ENCODE measurements at places on chromosomes 16 and 17.

DNA sequence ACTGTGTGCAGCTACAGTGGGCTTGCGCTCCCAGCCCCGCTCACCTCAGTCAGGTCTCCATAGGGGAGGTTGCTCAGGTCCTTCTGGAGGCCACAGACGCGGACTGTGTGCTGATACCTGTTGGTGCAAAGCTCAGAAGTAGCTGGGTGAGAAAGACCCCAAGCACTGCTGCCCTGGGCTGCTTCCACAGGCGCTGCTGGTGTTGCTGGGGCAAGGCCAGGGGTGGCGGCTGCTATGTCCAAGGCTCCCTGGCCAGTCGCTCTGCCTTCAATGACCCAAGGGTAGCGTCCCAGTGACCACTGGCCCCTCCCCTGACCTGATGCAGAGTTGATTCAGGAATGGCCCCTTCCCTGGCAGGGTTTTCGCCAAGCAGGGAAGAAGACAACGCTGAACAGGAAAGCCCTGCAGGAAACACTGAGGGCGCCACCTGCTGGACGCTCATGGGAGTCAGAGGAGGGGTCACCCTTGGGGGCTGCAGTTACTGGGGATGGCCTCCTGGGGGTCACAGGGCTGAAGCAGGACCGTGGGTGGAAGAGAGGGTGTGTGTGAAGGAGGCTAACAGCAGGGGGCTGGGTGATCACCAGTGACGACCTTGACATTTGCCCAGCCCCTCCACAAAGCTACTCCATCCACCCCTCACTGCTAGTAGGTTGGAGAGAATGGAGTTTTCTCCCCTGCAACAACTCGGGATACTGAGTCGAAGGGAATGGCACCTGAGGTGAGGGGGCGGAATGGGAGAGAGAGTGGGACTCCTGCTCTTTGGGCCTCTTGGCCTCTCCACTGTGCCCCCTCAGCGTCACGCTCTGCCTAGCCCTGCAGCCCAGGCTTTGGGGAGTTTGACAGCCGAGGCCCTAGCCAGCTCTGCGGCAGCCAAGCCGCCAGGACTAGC, 38.3 kb downstream of the ABCC12 start:
- peak; percentile 68 for DNase-seq

DNA sequence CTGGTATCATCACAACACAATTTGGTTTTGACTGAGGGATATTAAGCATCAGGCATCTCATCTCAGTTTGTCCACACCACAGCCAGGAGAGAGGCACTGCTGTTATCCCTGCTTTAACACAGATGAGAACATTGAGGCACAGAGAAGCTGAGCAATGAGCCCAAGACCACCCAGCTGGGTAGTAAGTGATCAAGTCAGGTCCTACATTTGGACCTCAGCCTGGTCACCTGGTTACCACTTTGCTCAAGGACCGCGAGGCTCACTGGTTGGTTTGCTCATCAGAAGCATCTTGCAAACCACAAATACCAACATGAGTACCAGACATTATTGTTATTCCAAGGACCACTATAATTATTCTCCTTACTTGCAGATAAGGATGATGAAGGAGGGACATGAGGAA, 245.5 kb downstream of the CBLN1 start:
- DNase-seq: no peak

DNA sequence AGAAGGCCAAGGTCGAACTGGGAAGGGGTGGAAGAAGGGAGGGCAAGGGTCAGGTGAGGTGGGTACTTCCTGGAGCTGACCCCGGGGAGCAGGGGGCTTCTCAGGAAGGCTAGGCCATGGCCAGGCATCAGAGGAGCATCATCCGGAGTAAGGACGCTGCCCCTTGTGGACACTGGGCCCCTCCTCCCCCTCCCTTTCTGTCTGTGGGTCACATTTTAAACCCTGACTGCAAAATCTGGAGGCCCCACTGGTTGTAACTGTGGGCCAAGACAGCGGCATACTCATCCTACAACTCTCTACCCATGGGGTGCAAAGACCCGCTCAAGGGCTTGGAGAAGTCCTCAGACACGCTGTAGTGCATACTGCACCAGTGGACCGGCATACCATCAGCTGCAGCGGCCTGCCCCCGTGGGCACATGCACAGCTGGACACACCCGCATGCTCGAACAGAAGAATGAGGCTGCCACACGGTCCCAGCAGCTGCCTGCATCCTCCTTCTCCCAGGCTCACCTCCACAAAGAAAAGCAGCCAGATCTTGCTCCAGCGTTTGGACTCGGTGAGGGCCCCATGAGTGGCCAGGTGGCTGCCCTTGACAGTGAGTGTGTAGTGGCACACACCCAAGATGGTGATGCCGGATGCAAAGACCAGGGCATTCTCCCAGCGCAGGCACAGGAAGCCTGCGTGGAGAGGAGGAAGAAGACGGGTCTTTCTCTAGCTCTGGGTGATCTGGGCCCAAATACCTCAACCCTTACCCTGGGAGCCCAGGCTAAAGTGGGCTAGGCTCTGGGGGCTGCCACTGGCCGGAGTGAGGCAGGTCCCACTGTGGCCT, 1.2 kb downstream of the FADS6 start:
- no peak for DNase-seq

GRCh38 chr17:31452101-31452500, 60.6 kb downstream of the RAB11FIP4 start:
- no peak for DNase-seq

GRCh38 chr17:67386965-67387551, 10.0 kb downstream of the PITPNC1 start:
- DNase-seq: no peak

GRCh38 chr16:48137822-48138221, 18.0 kb downstream of the ABCC12 start:
- DNase-seq: no peak

DNA sequence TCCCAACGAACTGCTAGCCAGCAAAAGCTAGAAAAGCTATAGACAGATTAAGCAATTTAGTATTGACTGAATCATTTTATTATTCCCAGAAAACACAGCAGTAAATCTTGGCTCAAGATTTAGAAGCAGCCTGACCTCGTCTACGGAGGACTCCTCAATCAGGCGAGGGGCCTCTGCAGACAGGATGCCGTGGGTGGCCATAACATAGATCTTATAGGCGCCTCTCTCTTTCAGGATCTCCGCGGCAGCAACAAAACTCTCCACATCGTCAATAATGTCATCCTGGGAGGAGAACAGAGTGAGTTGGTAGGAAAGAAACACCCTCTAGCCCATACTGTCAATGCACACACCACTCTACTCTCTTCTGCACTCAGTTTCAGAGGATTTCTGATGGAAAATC, 4.7 kb upstream of the QRICH2 start:
- no peak for DNase-seq

GRCh38 chr16:10888320-10888937, 11.4 kb downstream of the CIITA start:
- DNase-seq: no peak

DNA sequence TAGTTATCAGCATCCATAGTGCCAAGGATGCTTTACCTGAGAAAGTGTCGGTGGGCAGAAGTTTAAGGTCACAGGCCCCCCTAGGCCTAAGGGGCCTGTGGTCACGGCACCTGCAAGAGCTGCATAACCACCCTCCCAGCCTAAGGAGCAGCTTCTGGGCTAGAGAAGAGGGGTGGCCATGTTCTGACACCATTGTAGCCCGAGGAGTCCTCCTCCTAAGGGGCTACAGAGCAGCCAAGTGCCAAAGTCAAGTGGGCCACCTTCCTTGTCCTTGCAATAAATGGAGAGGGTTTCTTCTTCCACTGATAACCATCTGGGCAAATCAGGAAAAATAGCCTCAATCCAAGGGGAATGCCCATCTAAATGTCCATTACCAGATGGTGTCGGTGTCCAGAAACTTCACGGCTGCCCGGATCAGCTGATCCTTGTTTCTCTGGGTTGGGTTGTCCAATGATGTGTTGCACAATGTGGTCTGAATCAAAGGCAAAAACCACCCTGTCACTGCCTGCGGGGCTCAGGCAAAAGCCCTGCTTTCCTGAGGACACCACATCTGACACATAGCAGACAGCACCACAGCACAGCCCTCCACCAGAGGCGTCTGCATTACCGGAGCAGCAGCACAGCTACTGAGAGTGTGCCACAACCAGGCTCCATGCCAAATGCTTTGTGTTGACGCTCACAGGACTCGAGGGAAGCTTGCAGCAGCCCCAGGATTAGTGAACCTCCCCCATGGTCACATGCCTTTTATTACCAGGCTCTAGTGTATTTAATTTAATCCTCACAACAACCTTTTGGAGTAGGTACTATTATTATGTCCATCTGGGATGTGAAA, 12.8 kb downstream of the ATPAF2 start:
- no peak for DNase-seq

DNA sequence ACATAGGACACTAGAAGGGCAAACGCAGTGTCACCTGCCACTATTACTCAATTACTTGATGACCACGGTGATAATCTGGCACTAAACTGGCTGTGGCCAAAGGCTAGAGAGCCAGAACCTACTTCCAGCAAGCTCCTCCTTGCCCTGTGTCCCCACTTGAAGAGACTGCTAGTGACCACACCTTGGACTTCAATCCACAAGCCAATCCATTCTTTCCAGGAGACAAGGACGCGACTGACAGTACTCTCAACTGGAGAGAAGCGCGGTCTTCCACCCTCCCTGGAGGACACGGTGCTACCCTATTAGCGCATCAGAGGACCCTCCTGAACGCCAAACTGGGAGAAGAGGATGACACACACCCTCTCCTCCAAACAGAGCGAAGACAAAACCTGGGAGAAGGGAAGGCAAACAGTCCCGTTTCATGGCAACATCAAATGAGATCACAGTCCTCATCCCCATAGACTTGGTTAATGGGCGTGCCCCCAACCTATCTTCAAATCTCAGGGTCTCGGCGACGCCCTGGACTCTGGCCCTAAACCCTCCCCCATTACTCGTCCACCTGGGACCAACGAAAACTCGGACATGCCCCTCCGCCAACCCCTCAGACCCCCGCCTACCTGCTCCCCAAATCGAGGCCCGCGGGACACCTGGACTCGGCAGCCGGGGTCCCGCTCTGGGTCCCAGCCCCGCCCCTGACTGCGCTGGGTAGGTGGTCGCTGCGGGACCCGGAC, 508 bp downstream of the FLCN start:
- no peak for DNase-seq

GRCh38 chr16:69561901-69562300, 3.9 kb upstream of the NFAT5 start:
- DNase-seq: no peak

- DNase-seq: no peak
Observed at GRCh38 chr17:63423251-63423950, 22.7 kb downstream of the CYB561 start.

DNA sequence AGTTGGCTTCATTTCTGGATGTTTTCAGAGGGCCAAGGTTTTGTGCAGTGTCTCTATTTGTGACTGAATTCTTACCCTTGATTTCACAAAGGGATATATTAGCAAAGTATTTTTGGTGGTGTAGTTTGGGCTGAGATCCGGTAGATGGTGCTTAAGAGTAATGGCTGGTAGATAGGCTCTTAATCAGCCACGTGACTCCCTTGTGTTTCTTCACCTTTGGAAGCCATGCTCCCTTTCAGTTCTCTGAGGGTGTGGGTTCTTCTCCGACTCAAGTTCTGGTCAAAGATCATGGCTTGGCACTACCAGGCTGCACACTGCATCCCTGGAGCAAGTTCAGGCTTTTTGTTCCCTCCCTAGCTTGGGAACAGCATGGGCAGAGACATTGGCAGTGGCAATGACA, 887.3 kb downstream of the CDH8 start:
- DNase-seq: no peak

- DNase-seq: no peak
Observed at GRCh38 chr17:60548990-60549389, 22.9 kb upstream of the APPBP2 start.

DNA sequence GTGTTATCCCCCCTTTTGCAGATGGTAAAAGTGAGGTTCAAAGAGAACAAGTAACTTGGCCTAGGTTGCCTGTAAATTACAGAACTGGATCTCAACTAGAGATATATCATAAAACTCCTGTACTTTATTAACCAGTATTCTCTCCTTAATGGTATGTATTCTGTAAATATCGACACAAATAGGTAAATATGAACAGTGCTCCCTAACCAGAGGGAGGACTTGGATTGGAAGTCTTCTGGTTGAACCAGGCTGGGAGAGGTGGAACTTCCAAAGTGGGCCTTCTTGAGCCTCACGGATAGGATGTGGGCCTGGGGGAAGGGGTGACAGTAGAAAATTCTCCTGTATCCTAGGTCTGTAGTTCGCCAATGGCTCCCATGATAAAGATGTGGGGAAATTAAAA, 7.7 kb downstream of the STAT5A start:
- DNase-seq: no peak

- DNase-seq: no peak
Observed at GRCh38 chr17:54835015-54835414, 65.6 kb upstream of the TOM1L1 start.

- no peak for DNase-seq
Observed at GRCh38 chr16:11046382-11046931, 102.1 kb downstream of the CLEC16A start.

DNA sequence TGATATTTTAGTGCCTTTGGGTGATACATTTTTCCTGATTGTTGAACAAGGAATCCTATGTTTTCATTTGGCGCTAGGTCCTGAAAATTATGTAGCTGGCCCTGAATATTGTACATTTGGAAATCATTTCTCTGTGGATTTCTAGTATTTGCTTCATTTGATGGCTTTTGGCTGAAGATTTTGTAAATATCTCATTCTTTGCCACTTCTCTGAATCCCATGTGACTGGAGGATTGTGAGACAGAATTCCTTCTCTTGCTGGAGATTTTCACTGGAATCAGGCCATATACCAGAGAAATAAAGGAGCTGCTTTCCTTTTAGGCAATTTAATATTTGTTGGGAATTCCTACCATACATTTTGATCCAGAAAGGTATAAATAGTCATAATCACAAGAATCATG, 8.6 kb downstream of the KRT28 start:
- DNase-seq: no peak

DNA sequence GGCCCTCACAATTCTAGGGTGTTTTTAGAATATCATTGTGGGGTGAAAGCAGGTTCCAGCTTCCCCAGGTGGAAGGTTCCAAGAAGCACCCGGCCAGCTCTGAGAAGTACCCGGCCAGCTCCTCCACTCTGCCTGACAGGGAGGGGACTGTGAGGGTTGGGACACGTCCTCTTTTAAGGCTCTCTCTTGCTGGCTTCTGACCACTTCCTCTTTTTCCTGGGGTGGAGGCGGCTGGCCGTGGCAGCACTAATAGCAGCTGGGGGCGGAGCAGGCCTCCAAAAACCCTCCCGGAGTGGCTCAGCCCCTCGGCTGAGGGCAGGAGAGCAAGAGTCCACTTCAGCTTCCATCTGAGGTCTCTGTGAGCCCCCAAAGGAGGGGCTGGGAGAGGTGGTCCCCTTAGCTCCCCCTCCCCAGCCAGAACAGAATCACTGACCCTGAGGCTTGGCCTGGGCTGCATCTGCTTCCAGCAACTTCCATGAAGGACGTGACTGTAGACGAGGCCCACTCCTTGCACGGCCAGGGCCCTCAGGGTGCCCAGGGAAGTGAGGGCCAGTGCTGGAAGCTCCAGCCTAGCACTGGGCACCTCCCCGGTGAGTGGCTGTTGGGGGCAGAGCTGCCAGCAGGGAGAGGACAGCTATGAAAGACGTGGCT, 26.7 kb upstream of the PLCG2 start:
- DNase-seq: no peak

GRCh38 chr16:10929853-10930754, 12.2 kb downstream of the DEXI start:
- no peak for DNase-seq

- no peak for DNase-seq
Observed at GRCh38 chr17:49956780-49957179, 12.2 kb upstream of the DLX4 start.

- no peak for DNase-seq
Observed at GRCh38 chr16:85626191-85626981, 13.3 kb downstream of the GSE1 start.

Data from NT2/D1 (cell line).